ENCODE measurements at places on chromosomes 7 and 10.

GRCh38 chr7:146902266-146902665 lies 785.7 kb downstream of the CNTNAP2 start:
- DNase-seq: no peak

DNA sequence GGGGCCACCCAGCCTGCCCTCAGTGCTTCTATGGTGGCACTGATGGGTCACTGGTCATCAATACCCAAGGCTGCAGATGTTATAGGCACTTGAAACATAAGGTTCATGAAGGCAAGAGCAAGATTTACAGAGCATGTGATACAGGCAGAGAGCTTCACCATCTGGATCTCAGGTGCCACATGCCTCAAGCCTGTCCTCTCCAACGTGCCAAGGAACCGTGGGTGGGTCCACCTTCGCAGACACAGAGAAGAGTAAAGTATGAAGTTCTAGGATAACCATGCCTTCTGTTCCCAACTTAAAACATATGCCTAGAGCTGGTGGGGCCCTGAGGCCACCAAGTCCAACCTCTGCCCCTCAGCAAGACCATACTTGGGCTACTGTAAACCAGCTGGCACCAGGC lies 26.7 kb upstream of the CDH23 start:
- no peak for DNase-seq

DNA sequence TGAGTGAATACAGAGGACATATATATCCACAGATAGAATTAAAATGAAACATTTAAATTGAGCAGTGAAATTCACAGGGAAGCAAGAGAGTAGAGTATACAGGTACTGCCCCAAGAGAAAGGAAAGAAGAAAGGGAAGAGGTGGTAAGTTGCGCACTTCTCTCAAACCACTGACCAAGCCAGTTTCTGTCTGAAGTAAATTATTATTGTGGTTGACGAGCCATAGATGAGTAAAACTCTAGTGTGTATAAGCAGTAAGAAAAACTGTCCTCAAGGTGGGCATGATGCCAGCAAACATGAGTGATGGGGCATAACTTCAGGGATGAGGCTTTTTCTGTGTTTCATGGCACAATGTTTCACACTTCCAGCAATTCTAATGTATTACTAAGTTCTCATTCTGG lies 4.4 kb upstream of the BET1 start:
- DNase-seq: peak; percentile 40

- no peak for DNase-seq
Measured at GRCh38 chr10:1022413-1022812, 3.2 kb downstream of the IDI2 start.

GRCh38 chr7:91250706-91251105 lies 13.5 kb upstream of the FZD1 start:
- no peak for DNase-seq

- DNase-seq: no peak
Measured at GRCh38 chr7:20681258-20681882, 65.9 kb downstream of the ABCB5 start.

DNA sequence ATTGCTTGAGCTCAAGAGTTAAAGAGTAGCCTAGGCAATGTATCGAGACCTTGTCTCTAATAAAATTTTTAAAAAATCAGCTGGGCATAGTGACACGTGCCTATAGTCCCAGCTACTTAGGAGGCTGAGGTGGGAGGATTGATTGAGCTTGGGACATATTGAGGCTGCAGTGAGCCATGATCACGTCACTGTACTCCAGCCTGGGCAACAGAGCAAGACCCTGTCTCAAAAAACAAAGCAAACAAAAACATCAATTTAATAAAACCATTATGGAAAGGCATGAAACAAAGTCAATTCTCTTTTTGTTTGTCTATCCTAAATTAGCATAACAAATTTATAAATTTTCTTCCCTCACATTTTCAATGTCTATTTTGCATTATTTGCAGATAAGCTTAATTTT lies 108.4 kb downstream of the PHF14 start:
- DNase-seq: no peak

DNA sequence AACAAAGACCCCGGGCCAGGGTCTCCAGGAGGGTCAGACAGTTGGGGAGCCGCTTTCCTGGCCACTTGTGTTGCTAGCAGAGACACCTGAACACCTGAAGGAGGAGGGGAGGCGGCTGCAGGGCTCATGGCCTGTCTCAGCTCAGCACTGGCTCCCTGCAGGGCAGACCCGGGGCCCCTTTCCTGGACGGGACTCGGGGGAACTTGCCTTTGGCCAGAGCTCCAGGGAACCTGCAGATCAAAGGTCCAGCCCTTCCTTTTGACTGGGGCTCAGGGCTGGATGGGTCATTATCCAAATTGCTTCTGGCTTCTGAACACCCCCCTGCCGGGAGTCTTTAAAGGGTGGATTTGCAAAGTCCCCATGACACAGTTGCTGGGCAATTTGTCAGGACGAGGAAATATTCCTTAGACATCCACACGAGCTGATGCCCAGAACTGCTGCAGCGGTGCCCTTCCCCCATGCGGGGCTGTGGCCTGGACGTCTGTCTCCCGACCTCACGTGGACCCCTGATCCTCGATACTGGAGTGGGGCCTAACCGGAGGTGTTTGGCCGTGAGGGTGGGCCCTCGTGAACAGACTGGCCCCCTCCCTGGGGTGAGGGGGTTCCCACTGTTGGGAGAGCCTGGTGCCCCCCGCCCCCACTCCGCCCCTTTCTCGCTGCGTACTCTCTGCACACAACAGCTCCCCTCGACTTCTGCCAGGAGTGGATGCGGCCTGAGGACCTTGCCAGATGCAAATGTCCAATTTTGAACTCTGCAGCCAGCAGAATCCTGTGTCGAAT lies 194.3 kb downstream of the ELFN1 start:
- DNase-seq: no peak
